Stimulated activated effector memory CD8-positive, alpha-beta T cell treated with anti-CD3 and anti-CD28 coated beads, Interleukin-12 subunit alpha, Interleukin-12 subunit beta, amount 100 ng/mL, for 72 hours (primary cell): ENCODE measurements at places on chromosomes 4 and X.

DNA sequence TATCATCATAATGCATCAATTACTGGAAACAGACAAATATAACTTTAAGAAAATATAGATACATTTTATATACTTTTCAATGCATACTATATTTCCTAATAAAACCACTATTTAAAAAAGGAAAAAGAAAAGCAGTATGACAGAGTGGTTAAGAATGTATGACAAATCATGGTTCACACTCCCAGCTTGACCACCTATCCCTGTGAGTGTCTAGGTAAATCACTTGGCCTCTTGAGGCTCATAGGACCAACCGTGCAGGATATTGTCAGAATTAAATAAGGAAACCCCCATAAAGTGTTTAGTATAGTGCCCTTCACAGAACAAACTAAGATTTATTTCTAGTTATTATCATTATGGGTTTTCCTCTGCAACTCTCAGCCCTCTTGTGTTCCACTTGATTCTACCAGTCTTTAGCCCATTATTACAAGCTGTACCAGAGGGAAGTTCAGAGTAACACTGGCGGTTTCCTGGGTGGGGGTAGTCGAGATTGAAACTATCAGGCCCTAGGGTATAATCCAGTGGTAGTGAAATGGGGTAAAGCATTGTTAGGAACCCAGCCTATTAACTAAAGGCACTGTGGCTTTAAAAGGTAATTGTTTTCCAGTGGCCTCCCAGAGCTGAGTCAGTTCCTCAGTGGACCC, 55.5 kb upstream of the PAK3 start:
- no peak for DNase-seq

- DNase-seq: no peak
Observed at GRCh38 chr4:13527192-13527980, 16.9 kb downstream of the NKX3-2 start.

DNA sequence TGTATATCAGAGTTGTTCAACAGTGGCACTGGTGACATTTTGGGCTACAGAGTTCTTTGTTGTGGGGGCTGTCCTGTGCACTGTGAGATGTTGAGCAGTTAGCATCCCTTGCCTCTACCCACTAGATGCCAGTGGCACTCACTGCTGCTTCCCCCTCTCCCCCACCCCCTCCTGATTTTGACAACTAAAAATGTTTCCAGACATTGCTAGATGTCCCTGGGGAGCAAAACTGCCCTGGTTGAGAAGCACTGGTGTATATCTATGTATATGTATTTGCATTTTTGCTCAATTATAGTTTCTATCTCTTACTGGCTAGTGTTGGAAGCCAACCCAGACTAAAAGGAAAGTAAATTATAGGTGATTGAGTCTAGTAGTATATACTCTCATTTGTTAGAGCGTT, 2.4 kb downstream of the TMEM131L start:
- DNase-seq: no peak

- no peak for DNase-seq
Observed at GRCh38 chrX:151870602-151871001, 42.1 kb upstream of the MAGEA4 start.

- no peak for DNase-seq
Observed at GRCh38 chr4:212438-213188, 88.3 kb downstream of the ZNF718 start.

DNA sequence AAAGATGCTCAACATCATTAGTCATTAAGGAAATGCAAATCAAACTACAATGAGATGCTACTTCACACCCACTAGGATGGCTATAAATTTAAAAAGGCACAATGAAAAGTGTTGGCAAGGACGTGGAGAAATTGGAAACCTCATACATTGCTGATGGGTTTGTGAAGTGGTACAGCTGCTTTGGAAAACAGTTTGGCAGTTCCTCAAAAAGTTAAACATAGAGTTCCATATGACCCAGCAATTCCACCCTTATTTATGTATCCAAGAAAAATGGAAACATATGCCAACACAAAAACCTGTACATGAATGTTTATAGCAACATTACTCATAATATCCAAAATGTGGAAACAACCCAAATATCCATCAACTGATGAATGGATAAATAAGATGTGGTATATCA, 101.3 kb upstream of the MAGEB10 start:
- no peak for DNase-seq

DNA sequence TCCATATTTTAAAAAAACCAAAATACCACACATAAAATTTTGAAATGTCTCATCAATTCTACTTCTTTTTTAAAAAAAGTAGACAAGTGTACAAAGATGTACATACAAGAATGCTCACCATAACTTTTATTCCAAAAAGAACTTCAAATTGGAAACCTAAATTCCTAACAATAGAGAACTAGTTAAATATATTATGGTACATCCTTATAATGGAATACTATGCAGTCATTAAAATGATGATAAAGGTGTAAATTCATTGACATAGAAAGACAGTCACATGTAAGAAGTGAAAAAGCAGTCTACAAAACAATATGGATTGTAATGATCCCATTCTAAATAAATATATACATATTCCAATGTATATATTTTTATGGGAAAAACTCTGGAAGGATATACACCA, 31.0 kb downstream of the RPS6KA3 start:
- DNase-seq: no peak

DNA sequence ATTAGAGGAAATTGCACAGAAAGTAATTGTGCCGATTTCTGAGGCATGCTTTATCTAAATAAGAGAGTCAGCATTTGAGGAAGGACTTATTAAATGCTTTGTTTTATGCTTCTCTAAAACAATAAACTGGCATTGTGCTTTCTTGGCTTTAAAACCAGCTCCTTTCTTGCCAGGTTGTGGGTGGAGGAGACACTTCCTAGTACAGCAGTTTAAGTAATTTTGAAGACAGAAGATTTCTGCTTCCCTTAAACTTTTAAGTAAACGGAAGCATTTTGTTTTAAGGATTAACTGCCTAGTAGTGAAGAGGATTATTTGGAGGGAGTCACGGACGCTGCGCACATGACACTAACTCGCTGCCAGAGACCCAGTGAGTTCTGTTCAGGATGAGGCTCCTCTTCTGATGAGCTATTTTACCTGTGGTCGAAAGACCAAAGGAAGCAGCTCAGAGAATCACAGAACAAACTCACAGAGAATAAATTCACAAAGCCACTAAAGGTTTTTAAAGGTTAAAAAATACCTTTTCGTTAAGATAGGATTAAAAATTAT, 169.5 kb downstream of the TLL1 start:
- DNase-seq: no peak

DNA sequence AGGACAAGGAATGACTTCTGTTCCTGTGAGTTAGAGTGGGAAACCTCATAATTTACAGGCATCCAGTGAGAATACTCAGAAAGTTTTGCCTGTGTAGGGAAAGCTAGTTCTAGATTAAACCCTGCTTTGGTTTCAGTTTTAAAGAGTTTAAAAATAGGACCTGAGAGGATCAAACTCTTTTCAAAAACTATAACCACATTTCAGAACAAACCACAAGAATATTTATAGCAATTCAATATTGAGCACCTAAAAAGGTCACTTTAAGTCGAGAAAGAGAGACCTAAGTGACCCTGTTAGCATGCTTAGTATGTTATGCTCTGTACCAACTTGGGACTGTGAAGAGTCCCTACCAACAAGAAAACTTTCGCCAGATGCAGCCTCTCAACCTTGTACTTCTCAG, 17.4 kb upstream of the PWWP3B start:
- DNase-seq: no peak

- DNase-seq: no peak
Observed at GRCh38 chr4:96343836-96344235, 503.9 kb downstream of the PDHA2 start.

DNA sequence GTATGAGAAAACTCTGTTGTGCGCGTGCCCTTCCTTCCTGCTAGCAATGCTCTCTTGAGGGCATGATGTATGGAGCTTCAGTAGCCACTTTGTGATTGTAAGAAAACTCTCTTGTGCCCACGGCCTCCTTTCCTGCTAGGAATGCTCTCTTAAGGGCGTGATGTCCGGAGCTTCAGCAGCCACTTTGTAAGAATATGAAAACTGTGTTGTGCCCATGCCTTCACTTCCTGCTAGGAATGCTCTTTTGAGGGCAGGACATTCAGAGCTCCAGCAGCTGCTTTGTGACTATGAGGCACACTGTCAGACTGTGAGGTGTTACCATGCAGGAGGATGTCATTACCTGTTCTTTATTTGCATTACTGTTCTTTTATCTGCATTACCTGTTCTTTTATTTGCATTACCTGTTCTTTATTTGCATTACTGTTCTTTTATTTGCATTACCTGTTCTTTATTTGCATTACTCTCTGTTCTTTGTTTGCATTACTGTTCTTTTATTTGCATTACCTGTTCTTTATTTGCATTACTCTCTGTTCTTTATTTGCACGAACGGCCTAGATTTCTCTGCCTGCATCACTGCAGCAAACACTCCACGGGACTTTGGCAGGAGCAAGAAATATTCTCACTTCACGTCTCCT, 166.7 kb downstream of the CRLF2 start:
- no peak for DNase-seq

DNA sequence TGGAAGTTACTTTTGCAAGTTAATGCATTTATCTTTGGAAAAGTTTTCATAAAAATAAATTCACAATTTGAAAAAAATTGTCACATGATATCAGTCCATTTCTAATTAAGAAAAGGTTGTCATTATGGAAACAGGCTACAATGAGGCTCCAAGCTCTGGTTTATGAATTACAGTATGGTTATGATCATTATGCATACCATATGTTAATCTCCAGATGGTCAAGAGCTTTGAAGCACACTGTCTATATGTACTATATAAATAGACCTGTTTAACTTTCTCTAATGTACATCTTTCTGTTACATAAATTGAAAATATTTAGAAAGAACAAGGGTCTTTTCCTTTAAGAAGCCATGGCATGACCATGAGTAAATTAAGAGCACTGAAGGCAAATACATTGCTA, 2338.8 kb downstream of the PCDH7 start:
- no peak for DNase-seq

GRCh38 chr4:176646311-176646710, 146.4 kb downstream of the VEGFC start:
- DNase-seq: no peak

GRCh38 chr4:185437809-185438208, 12.0 kb upstream of the UFSP2 start:
- DNase-seq: no peak

DNA sequence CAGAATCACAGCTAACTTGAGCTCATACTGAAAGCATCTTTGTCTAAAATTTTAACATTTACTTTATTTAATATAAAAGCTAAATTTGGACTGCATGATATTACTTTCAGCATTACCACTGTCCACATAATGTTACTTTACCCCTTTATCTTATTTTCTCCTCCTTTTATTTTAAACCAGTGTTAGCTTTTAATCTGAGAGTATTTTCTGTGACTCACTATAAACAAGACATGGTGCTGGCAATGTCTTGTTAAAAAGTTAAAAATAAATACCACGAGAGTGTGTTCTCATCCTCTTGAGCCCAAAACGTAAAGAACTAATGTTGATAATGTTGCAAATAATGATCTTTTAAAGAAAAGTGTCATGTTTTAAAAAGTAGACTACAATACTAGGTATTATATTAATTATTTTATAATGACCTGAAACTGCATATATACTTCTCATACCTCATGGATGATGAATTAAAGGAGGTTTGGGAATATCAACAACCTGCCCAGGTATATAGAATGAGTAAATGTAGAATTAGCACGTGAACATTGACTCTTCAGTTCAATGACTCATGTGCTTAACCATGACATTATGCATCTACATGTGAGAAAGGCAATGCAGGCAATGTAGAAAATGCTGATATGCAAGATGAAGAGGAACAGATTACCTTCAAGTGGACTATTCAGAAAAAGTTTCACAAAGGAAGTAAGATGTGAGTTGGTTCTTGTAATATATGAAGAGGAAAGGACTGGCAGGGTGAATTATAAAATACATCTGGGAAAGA, 454.1 kb upstream of the ADGRL3 start:
- DNase-seq: no peak

- DNase-seq: no peak
Observed at GRCh38 chr4:179248821-179249220, 1806.6 kb upstream of the AGA start.

GRCh38 chrX:53171356-53171755, 53.7 kb downstream of the KDM5C start:
- no peak for DNase-seq

DNA sequence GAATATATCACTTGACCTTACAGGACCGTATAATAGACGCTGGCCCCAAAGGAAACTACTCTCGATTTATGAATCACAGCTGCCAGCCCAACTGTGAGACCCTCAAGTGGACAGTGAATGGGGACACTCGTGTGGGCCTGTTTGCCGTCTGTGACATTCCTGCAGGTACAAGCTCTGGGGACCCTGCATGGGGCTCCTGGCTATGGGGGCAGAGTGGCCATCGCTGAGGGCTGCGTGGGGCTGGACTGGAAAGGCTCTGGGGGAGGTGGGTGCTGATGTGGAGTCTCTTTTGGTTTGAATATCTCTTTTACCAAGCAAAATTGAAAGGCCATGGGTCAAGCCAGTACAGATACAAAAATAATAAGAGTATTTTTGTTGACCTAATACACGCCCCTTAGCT, 33.9 kb downstream of the NELFA start:
- no peak for DNase-seq

DNA sequence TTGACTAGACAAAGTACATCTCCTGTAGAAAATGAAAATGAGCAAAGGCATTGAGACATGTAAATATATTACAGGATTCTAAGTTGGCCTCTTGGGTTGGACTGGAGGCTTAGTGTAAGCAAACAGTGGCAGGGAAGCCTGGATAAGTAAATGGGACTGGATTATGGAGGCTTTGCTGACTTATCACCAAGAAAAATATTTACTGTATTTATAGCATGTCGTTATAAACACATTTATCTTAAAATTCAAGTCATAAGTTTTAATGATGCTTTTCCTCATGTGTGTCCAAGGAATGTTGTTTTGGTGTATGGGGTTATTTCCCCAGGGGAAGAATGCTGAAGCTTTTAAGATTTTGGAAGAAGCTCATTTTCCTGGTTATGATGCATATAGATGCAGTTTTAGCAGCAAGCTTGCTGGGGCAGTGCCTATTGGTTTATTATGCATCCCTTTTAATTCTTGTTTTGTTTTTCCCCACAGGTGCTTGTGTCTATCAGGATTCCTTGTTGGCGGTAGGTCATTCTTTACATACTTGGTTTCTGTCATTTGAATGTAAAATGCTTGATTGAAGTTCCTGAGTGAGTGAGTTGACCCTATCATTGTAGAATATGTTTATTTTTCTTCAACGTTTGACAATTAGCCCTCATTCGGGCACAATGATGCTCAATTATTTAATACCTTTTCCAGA, 8.5 kb downstream of the FRAS1 start:
- DNase-seq: no peak

DNA sequence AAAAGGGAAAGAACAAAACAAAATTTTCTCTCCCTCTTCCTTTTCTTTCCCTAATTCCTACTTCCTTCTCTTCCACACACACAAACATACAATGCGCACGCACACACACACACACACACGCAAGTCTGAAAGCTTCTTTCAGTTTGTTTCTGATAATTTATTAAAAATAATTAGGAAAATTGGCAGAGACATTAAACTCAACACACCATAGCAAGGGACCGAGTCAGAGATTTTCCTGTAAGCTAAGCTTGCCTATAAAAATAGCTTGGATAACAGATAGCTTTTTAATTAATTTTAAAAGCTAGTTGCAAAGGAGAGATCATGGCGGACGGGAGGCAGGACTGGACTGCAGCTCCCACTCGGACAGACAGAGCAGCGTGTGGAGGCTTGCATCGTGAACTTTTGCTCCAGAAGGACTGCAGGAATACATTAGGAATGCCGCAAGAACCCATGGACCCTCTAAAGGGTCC, 92.6 kb upstream of the MAPK10 start:
- no peak for DNase-seq

GRCh38 chr4:87559090-87559837, 30.1 kb upstream of the SPARCL1 start:
- DNase-seq: peak; percentile 62

- DNase-seq: no peak
Observed at GRCh38 chr4:77669946-77670590, 64.4 kb downstream of the CXCL13 start.
